ENCODE measurements at places on chromosomes 11 and 22.

GRCh38 chr11:118343981-118344515, at the start of gene CD3G:
CD3G (plus strand) TSS chr11:118344344; CDS start chr11:118344424, 80 bp downstream.
- no peak for DNase-seq

DNA sequence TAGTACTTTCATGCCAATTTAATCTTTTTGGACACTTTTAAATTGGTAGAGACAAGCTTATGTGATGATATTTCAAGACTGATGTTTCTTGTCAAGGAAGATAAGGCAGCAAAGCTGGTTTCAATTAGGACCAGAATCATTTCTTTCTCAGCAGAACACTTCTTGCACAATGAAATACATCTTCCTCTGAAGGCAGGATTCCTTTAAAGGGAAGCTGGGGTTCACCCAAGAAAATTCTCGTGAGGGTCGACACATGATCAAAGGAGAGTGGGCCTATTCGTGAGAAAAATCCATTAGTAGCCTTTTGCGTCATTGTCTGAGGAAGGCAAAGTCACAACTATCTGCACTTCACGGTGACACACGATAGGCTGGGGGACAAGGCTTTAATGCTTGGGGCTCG, 17.6 kb downstream of the TTC12 start:
- no peak for DNase-seq

GRCh38 chr11:87743007-87743406, 432.2 kb downstream of the RAB38 start:
- DNase-seq = no peak

DNA sequence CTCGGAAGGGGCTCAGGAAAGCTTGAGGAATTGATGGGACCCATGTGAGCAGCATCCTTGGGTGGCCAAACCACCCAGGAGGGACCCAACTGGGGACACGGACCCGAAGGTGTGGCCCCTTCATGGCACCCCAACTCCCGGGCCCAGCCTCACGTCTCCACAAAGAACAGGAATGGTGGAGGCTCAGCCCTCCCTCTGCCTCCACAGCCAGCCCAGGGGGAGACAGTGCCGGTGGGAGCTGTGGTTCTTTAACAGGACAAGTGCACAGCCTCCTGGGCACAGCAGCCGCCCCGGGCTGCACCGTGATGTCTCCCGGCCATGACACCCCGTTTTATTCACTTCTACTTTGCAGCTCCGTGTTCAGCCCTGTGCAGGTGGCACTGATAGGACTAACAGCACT, 587.2 kb downstream of the BRD1 start:
- DNase-seq = no peak

Measured in progenitor cell of endocrine pancreas (in vitro differentiated cells).